Dorsolateral prefrontal cortex (tissue), 122 donors: ENCODE measurements at places on chromosomes 7 and 10.

- DNase-seq: no peak
Observed at GRCh38 chr10:21401196-21401595, 124.3 kb downstream of the SKIDA1 start.

- no peak for DNase-seq
Observed at GRCh38 chr7:70884440-70884764, 247.5 kb upstream of the GALNT17 start.

GRCh38 chr7:101924171-101924570 is 106.7 kb downstream of the CUX1 start:
- peak; percentile 63 for DNase-seq

GRCh38 chr7:97847791-97848190 is 24.4 kb downstream of the ASNS start:
- no peak for DNase-seq

DNA sequence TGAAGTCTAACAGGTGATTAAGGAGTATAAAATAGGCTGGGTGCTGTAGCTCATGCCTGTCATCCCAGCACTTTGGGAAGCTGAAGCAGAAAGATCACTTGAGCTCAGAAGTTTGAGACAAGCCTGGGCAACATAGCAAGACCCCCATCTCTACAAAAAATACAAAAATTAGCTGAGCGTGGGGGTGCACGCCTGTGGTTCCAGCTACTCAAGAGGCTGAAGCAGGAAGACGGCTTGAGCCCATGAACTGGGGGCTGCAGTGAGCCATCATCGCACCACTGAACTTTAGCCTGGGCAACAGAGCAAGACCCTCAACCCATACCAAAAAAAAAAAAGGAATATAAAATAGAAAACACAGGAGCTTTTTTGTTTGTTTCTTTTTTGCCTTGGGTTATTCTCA is 47.4 kb downstream of the DCLRE1A start:
- DNase-seq: no peak

GRCh38 chr7:24197852-24198251 is 86.1 kb upstream of the NPY start:
- DNase-seq: no peak

GRCh38 chr7:149422914-149423301 is 38.0 kb downstream of the ZNF777 start:
- no peak for DNase-seq

- no peak for DNase-seq
Observed at GRCh38 chr7:34837316-34837715, 179.3 kb downstream of the NPSR1 start.

GRCh38 chr10:117734731-117735405 is 192.3 kb downstream of the EMX2 start:
- no peak for DNase-seq

DNA sequence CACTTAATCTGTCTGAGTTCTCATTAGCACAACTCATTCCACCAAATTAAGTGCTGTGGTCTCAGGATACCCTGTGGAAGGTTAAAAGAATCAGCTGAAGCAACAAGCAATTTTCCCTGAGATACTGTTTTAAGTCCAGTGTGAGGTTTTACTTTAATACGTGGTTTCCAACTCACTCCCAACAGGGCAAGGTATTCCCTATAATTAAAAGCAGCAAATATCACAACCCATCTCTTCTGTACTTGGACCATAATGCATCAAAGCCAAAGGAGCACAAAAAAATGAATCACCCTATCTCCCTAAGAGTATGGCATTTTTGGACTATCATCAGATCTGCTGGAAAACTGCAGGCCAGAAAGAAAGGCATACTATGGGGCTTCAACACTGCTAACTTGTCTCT is 4.9 kb downstream of the CADPS2 start:
- no peak for DNase-seq

GRCh38 chr10:102419269-102420180 is 940 bp upstream of the PSD start:
- peak; percentile 76 for DNase-seq

DNA sequence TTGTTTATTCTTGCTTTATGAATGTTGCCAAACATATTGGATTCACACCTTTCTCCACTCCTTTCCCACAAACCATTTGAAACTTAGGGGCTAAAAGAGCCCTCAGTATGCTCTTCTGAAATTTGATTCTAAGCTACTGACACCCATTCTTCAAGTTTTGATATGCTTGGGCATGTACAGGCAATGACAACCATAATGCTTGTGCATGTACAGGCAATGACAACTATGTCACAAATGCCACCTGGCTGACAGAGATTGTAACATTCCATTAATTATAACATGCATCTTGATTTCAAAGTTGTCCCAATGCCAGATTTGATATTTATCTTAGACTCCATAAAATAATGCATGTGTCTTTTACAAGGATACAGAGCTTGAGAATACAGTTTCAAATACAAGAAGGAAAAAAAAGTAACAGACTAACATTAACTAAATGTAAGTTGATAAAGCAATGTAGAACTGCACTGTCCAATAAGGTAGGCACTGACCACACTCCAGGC is 17.5 kb upstream of the CDK1 start:
- no peak for DNase-seq

- DNase-seq: no peak
Observed at GRCh38 chr7:146096994-146097393, 19.6 kb upstream of the CNTNAP2 start.

- peak; percentile 28 for DNase-seq
Observed at GRCh38 chr7:24778543-24779282, 21.4 kb upstream of the GSDME start.

DNA sequence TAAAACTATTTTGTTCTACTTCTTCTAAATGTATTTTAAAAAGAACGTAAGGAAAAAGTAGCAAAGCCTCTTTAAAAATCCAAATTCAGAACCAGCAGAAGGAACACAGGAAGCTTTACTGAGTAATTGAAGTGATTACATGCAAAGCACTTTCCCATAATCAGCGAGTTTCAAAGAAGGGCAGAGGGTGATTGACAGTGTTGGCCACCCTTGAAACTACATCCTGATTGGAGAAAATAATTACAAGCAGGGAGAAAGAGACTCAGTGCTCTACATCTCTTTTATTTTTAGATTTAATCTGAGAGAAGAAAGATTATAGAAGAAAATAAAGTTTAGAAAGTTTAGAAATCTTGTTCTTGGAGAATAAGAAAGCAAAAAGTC is 20.3 kb upstream of the HGF start:
- DNase-seq: no peak

- DNase-seq: no peak
Observed at GRCh38 chr7:83178066-83178465, 15.4 kb upstream of the PCLO start.

GRCh38 chr7:45211958-45212357 is 54.4 kb downstream of the RAMP3 start:
- DNase-seq: no peak

GRCh38 chr10:128054163-128054970 is 71.9 kb downstream of the MKI67 start:
- DNase-seq: no peak

GRCh38 chr10:52111101-52111891 is 202.8 kb upstream of the DKK1 start:
- no peak for DNase-seq

- peak; percentile 59 for DNase-seq
Observed at GRCh38 chr7:103075337-103075918, 488 bp downstream of the ARMC10 start.

DNA sequence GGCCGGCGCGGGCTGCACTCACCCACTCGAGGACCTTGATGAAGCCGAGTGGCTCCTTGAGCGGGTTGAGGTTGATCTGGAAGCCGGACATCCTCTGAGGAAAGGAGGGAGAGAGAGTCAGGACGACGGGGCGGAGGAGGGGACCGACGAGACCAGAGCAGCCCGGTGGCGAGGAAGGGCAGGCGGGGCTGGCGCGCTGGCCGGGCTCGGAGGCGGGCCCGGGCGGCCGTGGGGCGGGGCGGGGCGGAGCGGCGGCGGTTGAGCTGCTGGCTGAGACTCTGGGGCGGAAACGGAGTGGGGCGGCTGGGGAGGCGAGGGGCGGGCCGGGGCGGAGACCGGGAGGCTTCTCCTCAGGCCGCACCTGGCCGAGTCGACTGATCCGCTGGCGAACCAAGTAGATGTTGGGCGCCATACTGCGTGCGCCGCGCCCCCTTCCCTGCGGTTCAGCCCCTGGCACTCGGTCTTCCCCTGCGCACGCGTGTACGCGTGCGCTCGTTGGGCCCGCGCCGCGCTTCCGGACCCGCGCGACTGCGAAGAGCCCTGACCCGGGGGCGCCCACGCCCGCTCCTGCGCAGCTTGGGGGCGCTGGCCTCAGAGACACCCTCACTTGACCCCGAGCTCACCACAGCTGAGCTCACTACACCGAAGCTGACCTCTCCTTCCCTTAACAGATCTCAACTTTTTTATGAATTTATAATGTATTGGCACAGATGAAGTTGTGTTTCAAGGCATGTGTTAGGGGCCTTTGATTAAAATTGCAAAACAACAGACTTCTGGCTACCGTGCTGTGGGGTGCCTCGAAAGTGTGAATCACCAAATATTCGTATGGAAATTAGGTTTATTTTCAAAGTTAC is at the start of gene SYPL1:
SYPL1 (minus strand) TSS at position 195 of the 854 bp plus-strand sequence; CDS start at position 91, 104 bp downstream.
- DNase-seq: peak; percentile 88

DNA sequence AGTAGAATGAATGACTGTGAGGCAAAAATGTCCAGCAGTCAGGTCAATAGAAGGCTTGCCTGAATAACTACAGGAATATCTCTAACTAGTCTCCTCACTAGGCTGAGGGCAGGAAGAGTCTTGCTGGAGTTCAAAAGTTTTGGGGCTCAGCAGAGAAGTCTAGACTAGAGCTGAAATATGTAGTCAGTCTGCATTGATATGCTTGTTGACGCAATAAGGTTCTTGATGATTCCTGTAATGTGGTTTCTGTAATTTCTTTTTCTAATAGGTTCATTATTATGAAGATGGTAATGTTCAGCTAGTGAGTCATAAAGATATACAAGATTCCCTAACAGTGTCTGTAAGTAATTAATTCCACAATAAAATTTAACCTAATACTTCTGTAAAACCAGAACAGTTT is 41.5 kb upstream of the ST7 start:
- DNase-seq: no peak

DNA sequence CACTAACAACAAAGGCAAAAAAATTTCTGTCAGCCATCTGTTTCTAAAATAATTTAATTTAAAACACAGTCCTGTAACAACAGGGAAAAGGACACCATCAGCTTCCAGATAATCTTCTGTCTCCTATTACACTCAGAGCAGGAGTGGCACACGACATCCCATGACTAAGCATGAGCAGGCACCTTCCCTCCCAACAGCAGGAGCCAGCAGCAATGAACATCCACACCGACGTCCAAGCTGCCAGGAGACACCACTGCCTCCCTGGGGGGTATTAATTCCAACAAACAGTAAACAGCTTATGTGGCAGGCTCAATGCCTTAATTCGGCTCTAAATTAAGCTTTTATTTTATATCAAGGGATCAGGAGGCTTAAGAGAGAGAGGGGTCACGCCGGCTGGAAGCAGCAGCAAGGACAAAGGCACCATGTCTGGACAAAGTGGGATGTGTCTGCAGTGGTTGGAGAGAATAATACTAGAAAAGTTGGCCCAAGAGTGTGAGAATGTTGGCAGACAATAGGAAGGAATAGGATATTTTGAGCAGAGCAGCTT is 45.7 kb downstream of the KIAA1549 start:
- peak; percentile 69 for DNase-seq

- DNase-seq: no peak
Observed at GRCh38 chr10:129854796-129855705, 109.0 kb downstream of the EBF3 start.

DNA sequence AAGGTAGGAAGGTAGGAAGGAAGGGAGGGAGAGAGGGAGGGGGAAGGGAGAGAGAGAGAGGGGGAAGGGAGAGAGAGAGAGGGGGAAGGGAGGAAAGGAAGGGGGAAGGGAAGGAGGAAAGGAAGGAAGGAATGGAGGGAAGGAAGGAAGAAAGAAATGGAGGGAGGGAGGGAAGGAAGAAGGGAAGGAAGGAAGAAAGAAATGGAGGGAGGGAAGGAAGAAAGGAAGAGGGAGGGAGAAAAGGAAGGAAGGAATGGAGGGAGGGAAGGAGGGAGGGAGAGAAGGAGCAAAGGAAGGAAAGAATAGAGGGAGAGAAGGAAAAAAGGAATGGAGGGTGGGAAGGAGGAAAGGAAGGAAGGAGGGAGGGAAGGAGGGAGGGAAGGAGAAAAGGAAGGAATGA is 176.4 kb upstream of the PTER start:
- DNase-seq: no peak

- no peak for DNase-seq
Observed at GRCh38 chr10:121526801-121527221, 71.4 kb downstream of the FGFR2 start.

DNA sequence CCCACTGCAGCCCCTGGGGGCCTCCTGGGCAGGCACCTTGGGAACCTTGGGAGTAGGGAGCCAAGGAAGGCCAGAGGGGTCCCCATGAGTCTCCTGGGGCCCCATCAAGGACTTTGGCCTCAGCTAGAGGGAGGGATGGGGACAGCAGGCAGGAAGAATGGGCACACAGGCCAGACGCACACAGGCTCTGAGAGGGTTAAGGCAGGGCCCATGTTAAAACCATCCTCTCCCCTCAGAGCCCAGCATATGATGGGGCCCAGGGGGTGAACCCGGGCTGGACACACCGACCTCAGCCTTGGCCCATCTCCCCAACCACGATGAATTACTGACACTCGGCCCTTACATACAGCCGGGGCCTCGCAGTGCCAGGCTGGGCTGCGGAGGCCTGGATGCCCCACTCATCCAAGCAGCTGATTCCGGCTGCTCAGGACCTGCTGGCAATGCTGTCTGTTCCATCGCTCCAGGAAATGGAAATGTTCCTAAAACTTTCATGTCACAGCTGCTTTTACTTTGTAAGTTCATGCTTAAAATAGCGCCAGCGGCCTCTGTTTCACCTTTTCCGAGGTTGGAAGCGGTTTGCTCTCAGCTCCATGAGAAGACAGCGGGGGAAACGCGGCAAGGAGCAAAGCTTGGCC is 17.3 kb upstream of the INPP5A start:
- peak; percentile 34 for DNase-seq

GRCh38 chr7:25953859-25954258 is 198.1 kb upstream of the NFE2L3 start:
- DNase-seq: no peak
